Stimulated activated CD4-positive, alpha-beta T cell treated with anti-CD3 and anti-CD28 coated beads, Interleukin-1b, Interleukin-23, amount 100 ng/mL, for 1 hour (primary cell): ENCODE measurements at places on chromosomes 7 and 10.

- no peak for DNase-seq
Measured at GRCh38 chr10:73376679-73377078, 18.0 kb upstream of the CFAP70 start.

- no peak for DNase-seq
Measured at GRCh38 chr10:528173-529165, 161.0 kb downstream of the DIP2C start.

DNA sequence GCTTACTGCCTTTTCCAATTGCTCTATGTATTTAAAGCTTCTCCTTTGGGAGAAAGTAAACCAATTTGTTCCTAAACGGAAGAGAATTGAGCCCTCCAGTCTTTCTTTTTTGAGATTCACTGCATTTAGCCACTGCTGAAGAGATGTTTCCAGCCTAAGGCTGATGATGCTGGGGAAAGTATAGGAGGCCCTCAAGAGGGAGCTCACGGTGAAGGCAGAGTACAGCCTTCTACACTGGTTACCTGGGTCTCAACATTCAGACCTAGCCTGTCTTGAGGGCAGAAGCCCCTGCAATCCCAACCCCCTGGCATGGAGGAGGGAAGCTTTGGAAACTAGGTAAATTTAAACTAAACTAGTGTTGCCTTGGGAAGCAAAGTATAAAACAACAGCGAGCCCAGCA, 316.7 kb upstream of the TPK1 start:
- no peak for DNase-seq

DNA sequence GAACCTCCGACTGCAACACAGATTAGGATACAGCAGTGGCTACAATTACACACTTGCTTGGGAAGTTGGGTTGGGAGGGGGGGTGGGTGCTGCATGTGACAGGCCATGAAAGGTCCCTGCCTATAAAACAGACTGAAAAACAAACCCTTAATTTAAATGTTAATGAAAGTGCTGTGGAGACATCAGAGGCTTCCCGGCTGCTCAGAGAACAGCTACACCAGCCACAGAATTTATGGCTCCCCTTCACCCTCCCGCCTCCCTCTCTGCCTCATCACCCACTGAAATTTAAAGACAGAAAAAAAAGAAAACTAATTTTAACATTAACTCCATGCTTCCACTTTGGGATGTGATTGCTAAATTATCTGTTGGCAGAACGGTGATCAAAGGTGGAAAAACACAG, 34.7 kb downstream of the FBXW4 start:
- DNase-seq, result no peak

DNA sequence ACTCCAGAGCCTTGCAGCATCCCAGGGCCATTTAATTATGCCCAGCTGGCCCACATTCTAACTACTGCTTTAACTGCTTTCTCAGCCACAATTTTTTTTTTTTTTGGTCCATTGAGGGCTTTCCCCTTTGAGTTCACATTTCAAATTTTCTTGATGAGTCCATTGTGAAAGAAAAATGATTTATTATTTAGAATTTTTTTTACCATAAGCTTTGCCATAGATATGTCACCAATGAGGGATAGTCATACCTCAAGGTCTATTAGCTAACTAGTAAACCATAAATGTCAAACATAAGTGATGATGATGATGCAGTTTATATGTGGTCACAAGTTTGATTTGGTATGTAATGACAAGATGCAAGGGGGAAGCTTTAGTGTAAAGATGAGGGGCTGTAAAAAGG, 282.9 kb downstream of the BICC1 start:
- no peak for DNase-seq

DNA sequence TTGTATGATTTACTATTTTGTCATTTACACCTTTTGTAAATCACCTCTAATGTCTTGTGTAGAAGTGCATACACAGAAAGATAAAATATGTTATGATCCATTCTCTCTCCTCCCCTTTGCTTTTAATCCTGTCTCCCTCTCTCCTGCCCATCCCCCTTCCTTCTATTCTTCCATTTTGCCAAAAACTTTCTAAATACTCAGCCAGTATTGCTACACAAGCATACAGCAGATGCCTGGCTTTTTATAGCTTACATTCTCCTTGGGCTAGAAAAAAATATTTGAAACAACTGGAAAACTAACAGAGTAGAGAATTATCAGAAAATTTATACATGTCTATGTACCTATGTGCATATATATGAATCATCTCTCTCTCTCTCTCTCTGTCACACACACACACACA, 308.7 kb upstream of the BMPER start:
- DNase-seq, result no peak

GRCh38 chr7:129998446-129998845, 45.7 kb upstream of the UBE2H start:
- no peak for DNase-seq

DNA sequence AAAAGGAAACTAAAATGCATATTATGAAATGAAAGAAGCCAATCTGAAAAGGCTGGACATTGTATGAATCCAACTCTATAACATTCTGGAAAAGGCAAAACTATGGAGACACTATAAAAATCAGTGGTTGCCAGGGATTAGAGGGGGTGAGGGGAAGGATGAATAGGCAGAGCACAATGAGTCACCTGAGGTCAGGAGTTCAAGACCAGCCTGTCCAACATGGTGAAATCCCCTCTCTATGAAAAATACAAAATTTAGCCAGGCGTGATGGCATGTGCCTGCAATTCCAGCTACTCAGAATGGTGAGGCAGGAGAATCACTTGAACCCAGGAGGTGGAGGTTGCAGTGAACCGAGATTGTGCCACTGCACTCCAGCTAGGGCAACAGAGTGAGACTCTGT, 324.8 kb upstream of the PHYHIPL start:
- DNase-seq, result no peak

GRCh38 chr10:127804696-127805095, 67.7 kb downstream of the FOXI2 start:
- no peak for DNase-seq

- no peak for DNase-seq
Measured at GRCh38 chr10:27188897-27189296, 33.7 kb downstream of the MASTL start.

GRCh38 chr7:40674316-40674715, 539.5 kb downstream of the SUGCT start:
- no peak for DNase-seq

- no peak for DNase-seq
Measured at GRCh38 chr7:66013938-66014337, 31.9 kb upstream of the GUSB start.

DNA sequence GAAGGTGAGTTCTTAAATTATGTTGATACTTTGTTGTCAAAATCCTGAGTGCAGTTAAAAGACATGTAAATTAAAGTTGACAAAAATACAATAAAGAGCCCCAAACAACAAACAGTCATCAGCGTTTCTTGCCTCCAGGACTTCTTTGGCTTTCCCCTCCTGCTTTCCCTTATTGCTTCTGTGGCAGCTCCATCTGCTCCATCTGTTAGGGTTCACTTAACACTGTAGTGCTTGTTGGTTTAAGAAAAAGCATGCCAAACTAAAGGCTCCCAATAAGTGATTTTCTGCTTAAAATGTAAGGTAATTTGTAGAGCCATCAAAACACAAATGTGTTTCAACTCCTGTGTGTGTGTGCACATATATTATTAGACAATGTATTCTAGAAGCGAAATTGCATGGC, 254.3 kb upstream of the GNAI1 start:
- no peak for DNase-seq

- no peak for DNase-seq
Measured at GRCh38 chr7:104964626-104965236, 49.3 kb upstream of the KMT2E start.

GRCh38 chr7:98531717-98532116, 85.4 kb upstream of the NPTX2 start:
- no peak for DNase-seq

DNA sequence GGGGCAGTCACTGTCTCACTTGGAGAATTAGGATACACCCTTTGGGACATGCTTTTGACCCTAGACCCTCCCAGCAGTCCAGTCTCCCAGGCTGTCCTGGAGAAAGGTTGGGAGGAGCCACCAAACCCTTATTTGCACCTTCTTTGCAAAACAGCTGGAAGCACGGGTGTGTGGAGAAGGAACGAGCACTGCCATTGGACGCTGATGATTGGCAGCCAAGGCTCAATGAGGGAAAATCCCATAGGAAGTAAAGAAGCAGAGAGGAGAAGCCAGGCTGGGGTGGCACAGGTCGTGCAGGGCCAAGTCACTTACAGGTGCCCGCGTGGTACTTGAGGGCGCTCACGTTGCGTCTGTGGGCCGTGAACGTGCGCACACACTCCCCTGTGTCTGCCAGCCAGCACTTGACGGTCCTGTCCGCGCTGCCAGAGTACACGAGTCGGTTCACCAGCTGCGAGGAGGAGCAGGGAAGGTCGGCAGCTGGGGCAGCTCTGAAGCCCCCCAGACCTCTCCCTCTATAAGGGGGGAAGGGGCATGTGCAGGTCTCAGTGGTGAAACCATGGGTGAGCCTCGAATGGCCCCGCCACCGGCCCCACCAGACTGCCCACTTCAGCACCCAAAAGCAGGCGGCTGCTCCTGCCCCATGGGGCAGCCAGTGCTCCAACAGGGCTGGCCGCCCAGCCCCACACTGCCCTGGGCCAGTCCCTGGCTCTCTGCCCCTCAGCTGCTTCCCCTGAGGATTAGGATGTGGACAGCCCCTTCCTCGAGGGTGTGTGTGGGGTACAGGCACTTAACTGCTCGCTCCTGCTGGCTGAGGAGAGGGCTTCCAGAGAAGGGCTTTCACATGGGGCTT, 24.8 kb downstream of the WDR86 start:
- DNase-seq, result no peak
